Endodermal cell (in vitro differentiated cells): ENCODE measurements at places on chromosomes 5 and 9. TPM values are rescaled to one million over a fixed set of nuclear protein-coding genes. Genes with fewer than 3 reads are reported as not detected.

DNA sequence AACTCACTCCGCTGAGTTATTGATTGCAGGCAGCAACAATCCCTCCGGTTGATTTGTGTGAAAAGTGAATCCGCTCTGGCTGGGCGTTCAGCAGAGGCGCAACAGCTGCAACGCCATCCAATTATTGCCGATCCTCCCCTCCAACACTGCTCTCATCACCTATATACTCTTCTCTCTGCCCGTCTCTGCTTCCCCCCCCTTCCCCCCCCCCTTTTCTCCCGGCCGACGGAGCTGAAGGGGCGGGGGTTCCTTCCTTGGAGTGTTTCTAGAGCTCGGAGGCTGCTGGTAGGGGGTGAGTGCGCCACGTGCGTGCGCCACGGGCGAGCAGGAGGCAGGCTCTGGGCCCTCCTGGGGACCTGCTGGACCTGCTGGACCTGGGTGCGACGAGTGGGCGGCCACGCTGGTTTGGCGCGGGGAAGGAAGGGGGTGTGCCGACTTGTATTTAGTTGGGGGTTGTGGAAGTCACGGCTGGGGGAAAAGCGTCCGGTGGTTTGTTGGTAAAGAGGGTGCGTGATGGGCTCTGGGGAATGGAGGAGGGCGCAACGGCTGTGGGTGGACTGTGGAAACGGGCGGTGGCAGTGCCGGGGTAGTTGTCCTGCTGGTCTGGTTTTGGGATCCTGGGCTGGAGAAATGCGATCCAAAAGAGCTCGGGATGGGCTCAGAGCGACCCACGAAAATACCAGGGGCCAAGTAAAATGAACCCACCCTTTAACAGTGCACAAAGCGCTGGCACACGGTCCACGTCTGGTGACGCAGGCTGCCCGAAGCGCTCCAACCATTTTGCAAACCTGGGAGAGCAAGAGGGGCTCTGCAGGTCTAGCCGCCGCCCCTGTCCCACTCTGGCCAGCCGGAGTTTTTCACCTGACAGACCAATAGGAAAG, 6.4 kb upstream of the MEF2C start:
- no peaks in the 10 kb centered on the region for H3K4me1 ChIP-seq
- peak overlapping the region; percentile 77 for H3K4me3 ChIP-seq
- no peaks in the 10 kb centered on the region for H3K36me3 ChIP-seq
- H3K27me3 ChIP-seq = peaks cover 66% of the 10 kb centered on the region
- DNase-seq = peak; percentile 79
- no peak overlapping the region for H3K27ac ChIP-seq

- no peak for DNase-seq
- no peak overlapping the region for H3K27ac ChIP-seq
- H3K36me3 ChIP-seq = no peaks in the 10 kb centered on the region
- H3K4me3 ChIP-seq = no peak overlapping the region
These were observed 108.7 kb upstream of the PHYKPL start for GRCh38 chr5:178341091-178341850.

- no peak overlapping the region for H3K27ac ChIP-seq
- H3K4me1 ChIP-seq = peaks cover 25% of the 10 kb centered on the region
- no peak overlapping the region for H3K4me3 ChIP-seq
- no peak for DNase-seq
These were observed 161.3 kb downstream of the ZNF608 start for GRCh38 chr5:124584991-124585715.

GABRA1 gene
- 1.6 TPM in 1 of 3 replicates, not detected in the others for total RNA-seq

GRCh38 chr9:78769690-78770089, 472.8 kb downstream of the PSAT1 start:
- no peak for DNase-seq
- no peak overlapping the region for H3K27ac ChIP-seq
- H3K4me1 ChIP-seq = no peaks in the 10 kb centered on the region
- no peak overlapping the region for H3K4me3 ChIP-seq

CLTB gene
- 49.7 and 50.5 TPM in 2 replicates for total RNA-seq

- H3K27me3 ChIP-seq = no peaks in the 10 kb centered on the region
- H3K4me3 ChIP-seq = no peak overlapping the region
- DNase-seq = no peak
These were observed 30.8 kb downstream of the CNTRL start for GRCh38 chr9:121105531-121105930.

GRCh38 chr5:18050345-18050744, 416.1 kb downstream of the TAF11L14 start:
- H3K27ac ChIP-seq = no peak overlapping the region
- H3K27me3 ChIP-seq = no peaks in the 10 kb centered on the region
- no peaks in the 10 kb centered on the region for H3K36me3 ChIP-seq

CRB2 gene
- total RNA-seq = 1.7 and 2.0 TPM in 2 replicates

- no peaks in the 10 kb centered on the region for H3K36me3 ChIP-seq
- DNase-seq = no peak
- H3K4me1 ChIP-seq = no peaks in the 10 kb centered on the region
- H3K4me3 ChIP-seq = no peak overlapping the region
- no peaks in the 10 kb centered on the region for H3K27me3 ChIP-seq
These were observed 132.9 kb downstream of the RNF180 start for GRCh38 chr5:64298586-64298985.

DNA sequence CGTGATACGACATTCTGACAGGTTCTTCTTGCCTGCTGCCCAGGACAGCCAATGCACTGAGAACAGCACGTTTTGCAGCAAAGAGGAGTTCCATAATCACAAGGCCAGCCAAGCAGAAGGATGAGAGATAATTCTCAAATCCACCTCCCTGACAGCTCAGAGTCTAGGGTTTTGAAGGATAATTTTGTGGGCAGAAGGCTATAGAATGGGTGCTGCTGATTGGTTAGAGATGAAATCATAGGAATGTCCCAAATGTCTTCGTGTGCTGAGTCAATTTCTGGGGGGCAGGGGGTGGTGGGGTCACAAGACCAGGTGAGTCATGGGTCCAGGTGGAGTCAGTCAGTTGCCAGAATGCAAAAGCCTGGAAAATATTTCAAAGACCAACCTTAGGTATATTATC, 175.5 kb upstream of the SLC30A5 start:
- H3K4me1 ChIP-seq = no peaks in the 10 kb centered on the region
- no peak for DNase-seq
- no peaks in the 10 kb centered on the region for H3K36me3 ChIP-seq
- no peaks in the 10 kb centered on the region for H3K27me3 ChIP-seq
- H3K4me3 ChIP-seq = no peak overlapping the region
